ENCODE measurements at places on chromosomes 3 and 15.

GRCh38 chr3:134624537-134625287 lies 26.1 kb downstream of the KY start:
- no peak for DNase-seq

- no peak for DNase-seq
Observed at GRCh38 chr3:16509721-16510619, 3.5 kb downstream of the RFTN1 start.

DNA sequence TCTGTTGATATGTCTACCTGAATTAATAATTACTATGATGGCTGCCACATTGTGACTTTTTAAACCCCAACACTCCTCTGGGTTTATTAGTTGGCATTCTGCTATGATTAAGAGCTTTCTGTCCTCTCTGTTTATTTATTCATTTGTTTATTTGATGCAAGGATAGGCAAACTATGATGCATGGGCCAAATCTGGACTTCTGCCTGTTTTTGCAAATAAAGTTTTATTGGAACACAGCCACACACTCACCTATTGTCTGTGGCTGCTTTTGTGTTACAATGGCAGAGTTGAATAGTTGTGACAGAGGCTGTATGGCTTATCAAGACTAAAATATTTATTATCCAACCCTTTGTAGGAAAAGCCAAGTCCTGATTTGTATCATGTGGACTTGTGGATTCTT lies 48.3 kb upstream of the C3orf80 start:
- DNase-seq, result no peak

DNA sequence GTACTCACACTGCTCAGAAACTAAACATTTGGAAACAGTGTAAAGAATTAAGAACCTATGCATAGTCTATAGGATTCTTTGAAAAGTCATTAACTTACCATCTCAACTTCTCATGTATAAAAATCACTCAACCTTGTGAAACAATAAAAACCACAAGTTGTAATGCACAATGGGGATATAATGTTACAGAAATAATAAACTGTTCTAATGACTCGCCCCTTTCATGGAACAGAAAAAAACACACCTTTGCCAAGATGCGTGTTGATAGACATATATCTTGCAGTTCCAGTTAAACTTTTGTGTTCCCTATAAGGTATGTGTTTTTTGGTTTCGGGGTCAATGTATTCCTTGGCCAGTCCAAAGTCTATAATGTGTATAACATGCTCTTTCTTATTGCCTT lies 50.8 kb upstream of the PPIB start:
- DNase-seq, result no peak

GRCh38 chr3:152328841-152329240 lies 60.1 kb downstream of the MBNL1 start:
- no peak for DNase-seq

DNA sequence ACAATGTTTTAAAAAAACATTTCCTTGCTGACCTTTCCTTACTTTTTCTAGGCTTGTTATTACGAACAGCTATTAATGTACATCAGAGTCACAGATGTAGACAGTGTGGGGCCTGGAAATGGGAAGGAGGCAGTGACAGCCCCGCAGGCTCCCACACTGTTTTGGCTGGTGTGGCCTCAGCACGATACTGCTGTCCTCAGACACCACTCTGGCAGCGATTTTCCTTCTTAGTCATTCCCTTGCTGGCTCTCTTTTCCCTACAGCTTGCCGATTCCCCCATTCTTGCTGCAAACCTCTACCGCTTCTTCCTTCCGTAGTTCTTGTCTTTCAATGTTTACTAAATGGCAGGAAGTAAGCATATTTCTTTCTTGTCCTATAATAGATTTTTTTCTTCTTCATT lies 113.1 kb downstream of the ABI3BP start:
- no peak for DNase-seq

- DNase-seq, result no peak
Observed at GRCh38 chr15:43528542-43529007, 11.2 kb downstream of the MAP1A start.

- DNase-seq, result no peak
Observed at GRCh38 chr3:98886525-98886924, 15.0 kb downstream of the DCBLD2 start.

- DNase-seq, result no peak
Observed at GRCh38 chr3:10992017-10992942, at the start of gene SLC6A1. Gene SLC6A1 (plus strand): TSS chr3:10992748. CDS start chr3:11017212, 24,464 bp downstream.

GRCh38 chr3:49715611-49716121 lies 3.8 kb downstream of the AMIGO3 start:
- no peak for DNase-seq

DNA sequence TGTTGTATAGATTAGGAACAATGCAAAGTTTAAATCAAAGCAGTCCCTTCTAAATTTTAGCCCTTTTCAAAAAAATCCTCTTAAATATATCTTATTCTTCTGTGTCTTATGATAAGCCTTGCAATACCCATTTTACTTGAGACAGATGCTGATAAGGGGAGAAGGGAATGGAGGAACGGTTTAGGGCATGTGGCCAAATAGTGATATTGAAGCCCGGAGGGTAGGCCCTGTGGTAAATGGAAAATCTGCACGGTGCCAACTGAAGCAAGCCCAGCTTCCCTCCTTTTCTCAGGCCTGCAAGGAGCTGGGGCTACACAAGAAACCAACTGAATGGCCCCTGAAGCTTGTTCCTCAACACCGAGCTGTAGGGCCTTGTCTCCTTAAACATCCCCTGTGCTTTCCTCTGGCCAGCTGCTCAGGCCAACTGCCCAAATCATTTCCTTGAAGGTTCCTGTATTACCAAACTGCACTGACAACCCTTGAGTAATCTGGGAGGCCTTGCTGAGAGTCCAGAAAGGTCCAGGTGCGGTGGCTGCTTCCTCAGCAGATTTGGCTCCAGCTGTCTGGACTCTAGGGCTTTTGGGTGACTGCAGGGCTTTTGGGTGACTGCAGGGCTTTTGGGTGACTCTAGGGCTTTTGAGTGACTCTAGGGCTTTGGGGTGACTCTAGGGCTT lies 67.2 kb downstream of the NCEH1 start:
- DNase-seq, result no peak

DNA sequence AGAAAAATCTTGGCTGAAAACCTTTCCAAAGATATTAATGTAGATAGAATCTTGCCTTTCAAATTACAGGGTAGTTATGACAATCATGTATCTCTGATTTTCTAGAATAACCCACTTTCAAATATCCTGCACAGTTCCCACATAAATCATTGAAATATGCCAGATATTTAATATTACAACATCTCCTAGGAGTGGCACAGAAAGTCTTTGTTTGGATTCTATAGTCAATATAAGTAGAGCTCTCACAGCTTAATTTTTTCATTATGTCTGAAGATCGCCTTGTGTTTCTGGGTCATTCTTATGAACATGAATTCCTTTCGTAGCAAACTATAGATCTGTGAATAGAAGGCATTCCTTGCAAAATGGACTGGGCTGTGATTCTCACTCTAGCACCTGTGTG lies 5.0 kb downstream of the RARB start:
- no peak for DNase-seq

Data from NCI-H1417 treated with DMSO at 0.1 percent for 48 hours (cell line).